ENCODE measurements at places on chromosomes 3 and 15.
A peak's percentile ranks its signal among the peaks of the same experiment; 100 is the strongest.

- DNase-seq: no peak
Measured at GRCh38 chr15:78629716-78630065, 8.9 kb upstream of the CHRNA3 start.

DNA sequence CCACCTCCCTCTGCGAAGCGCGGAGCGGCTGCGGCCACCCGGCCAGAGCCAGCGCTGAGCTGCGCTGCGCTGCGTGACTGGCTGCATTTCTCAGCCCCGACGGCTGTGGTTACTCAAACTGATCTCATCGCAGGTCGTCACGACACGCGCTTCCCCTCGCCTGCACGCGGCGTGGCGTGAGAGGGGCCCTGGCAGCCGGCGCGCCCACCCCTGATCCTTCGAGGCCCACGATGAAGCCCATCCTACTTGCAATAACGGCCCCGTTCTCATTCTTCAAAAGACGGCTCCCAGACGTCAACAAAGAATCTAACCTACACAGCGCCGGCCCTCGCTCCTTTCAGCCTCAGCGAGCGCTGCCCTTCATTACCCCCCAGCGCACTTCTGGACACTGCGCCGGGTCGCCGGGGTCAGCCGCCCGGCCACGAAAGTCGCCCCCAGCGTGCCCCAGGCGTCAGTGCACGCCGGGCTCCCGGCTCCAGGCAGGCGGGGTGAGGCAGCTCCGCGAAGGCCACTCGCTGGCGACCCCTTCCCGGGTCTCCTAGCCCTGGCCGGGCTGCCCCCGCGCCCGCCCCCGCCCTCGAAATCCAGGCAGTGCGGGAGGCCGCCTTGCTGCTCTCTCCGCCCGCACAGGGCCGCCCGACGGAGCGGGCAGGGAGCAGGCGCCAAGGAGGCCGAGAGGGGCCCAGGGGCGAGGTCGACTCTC lies 9.9 kb upstream of the LEKR1 start:
- DNase-seq: peak; percentile 51

- no peak for DNase-seq
Measured at GRCh38 chr3:40166997-40167396, 142.5 kb upstream of the EIF1B start.

DNA sequence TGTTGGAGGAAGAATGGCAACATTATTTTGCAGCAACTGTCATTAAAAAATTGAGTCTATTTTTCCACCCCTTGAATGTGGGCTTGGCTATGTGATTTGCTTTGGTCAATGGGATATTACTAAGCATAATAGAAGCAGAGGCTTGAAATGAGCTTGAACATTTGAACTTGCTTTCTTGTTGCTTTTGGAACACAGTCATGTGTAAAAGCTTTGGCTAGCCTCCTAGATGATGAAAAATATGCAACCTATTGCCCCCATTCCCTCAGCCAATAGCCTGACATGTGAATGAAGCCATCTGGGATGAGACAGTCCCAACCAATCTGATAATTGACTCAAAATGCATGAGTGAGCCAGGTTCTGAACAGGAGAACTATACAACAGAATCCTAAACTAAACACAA lies 78.4 kb downstream of the PLSCR2 start:
- DNase-seq: no peak

- no peak for DNase-seq
Measured at GRCh38 chr3:98701071-98701675, 62.0 kb upstream of the ST3GAL6 start.

Measured in stimulated activated CD4-positive, alpha-beta T cell treated with anti-CD3 and anti-CD28 coated beads, Interleukin-4, amount 100 ng/mL, for 1 hour (primary cell).